ENCODE measurements at places on chromosomes 5 and 9. TPM values are rescaled to one million over a fixed set of nuclear protein-coding genes. Genes with fewer than 3 reads are reported as not detected.

The DIRAS2 gene
- not detected for total RNA-seq

The SV2C gene
- total RNA-seq, result not detected

The TMEM232 gene
- total RNA-seq, result not detected

The TUT7 gene
- 12.3 TPM for total RNA-seq

The GDA gene
- not detected for total RNA-seq

The SLC45A2 gene
- total RNA-seq, result not detected

The CD274 gene
- total RNA-seq, result 3.8 TPM

The TMEM167A gene
- 35.7 TPM for total RNA-seq

The LCP2 gene
- not detected for total RNA-seq

The FAM153A gene
- total RNA-seq, result not detected

The PPP1R26 gene
- 30.6 TPM for total RNA-seq

Data from PC-3 (cell line).